Kidney (tissue), 22 donors: ENCODE measurements at places on chromosomes 4 and X.
A peak's percentile ranks its signal among the peaks of the same experiment; 100 is the strongest.

DNA sequence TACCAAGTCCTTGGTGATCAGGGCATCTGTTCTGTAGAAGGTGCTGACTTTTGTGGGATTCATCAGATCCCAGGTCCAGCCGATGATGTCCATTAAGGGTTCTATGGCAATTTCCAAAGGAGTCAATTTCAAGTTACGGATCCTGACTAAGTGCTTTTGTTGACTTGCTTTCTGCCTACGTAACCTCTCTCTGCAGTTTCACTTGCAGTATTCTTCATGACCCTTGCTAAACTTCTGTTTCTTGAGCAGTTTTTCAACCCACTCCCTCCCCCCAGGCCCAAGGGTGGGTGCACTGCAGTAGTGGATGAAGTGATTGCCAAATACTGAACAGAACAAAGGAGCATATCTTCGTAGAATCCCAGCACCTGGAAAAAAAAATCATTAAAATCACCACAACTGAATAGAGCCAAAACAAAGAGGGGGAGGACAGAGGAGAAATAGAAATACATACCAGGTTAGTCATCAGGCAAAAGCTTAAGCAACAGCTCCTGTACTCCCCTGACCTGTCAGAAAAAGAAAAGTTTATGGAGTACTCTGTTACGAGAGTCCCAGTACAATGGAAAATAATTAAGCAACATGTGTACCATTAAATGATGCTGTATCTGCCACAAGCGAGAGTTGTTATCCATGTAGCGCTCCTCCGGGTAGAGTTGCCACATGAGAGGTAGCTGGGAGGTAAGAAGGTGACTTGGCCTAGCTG, 5.8 kb downstream of the CMC4 start:
- no peak for DNase-seq

DNA sequence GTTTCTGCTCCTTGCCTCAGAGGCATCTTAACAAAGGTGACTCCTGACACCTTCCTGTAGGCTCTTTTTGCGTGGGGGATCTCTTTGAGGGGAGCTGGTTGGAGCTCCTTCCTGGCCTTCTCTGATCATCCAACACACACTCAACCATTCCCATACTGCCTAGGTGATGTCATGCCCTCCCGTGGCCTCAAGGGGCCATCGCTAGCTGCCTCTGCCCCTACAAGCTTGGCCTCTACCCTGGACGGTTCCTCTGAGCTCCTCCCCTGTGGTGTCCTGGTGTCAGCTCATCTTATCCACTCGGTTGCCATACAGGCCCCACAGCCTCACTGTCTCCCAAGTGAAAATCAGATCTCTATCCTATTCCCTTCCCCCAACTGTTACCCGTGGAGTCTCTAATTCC, 13.7 kb upstream of the ZNF185 start:
- DNase-seq = no peak

- no peak for DNase-seq
Observed at GRCh38 chr4:100681289-100681688, 163.5 kb upstream of the EMCN start.

DNA sequence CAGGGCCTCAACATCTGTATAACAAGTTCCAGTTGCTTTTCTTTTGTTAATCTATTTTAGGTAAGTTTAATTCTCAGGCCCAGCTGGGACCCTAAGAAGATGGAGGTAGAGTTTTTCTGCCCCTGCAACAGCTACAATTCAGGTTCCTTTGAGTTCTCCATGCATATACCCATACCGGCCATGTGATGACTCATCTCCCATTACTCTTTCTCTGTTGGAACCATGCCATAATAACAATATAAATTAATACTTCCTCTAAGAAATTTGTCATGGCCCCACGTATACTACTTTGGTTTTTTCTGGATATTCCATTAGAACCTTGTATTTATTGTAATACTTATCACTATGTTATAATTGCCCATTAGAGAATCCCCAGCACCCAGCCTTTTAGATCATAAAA, 1.3 kb upstream of the INTU start:
- DNase-seq = no peak

- no peak for DNase-seq
Observed at GRCh38 chr4:81771721-81772120, 300.0 kb upstream of the RASGEF1B start.

GRCh38 chr4:4457803-4458553, 71.1 kb downstream of the NSG1 start:
- no peak for DNase-seq

- DNase-seq = no peak
Observed at GRCh38 chr4:185898413-185898812, 86.4 kb upstream of the SORBS2 start.

DNA sequence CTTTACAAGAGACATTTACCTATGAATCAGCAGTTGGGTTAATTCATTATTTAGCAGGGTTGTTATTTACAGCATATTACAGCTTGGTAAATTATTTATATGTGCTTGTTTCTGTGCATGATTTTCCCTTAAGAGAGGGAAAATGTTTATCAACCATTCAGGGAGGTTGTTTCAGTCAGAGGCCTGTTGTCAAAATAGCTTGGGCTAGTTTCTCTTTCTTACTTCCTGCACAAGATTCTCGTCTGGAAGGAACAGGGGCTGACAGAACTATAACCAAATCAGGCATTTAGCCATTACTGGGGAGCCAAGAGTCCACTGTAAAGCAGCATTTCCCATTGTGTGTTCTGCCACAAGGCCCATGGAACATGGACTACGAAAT, 135.8 kb downstream of the HS6ST2 start:
- DNase-seq = no peak

DNA sequence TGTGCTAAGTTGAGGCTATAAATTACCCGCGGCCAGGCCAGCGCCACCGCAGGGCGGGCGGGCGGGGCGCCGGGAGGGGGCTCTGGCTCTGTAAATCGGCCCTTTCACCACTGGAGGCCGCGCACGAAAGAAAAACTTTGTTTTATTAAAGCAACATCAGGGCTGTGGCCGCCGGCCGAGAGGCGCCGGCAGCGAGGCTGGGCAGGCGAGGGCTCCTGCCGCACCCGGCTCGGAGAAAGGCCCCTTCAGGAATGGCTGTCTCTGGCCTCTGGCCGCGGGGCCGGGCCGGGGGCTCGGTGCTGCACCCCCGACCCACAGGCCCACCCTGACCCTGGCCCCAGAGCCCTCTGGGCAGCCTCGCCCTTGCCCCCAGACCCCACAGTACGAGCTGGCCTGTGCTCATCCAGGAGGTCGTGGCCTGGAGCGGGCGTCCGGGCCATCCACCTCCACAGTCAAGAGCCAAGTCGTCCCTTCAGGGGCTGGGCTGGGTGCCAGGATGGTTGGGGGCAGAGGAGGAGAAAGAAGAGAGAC, 29.5 kb upstream of the FGFR3 start:
- DNase-seq = no peak

GRCh38 chr4:101114936-101115372, 232.4 kb downstream of the PPP3CA start:
- no peak for DNase-seq

- no peak for DNase-seq
Observed at GRCh38 chr4:140138428-140138827, 15.6 kb downstream of the MAML3 start.

GRCh38 chr4:75343333-75343732, 170.9 kb downstream of the RCHY1 start:
- peak; percentile 28 for DNase-seq

GRCh38 chr4:185290656-185291055, 81.3 kb downstream of the SNX25 start:
- DNase-seq = no peak

DNA sequence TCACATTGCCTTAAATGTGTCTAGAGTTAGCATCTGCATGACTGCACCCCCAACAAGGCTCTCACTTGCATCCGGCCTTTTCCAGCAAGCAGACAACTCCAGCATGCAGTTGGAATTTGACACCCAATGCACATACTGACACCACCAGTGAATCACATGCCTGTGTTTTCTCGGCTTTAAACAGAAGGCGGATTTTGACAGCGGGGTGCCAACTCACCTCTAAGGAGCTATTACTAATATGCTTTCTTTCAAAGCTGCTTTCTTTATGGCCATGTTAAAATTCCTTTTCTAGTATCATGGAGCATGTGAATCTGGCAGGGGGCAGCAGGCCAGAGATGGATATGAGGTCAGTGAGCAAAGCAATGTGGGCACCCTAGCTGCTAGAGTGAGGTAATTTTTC, 78.0 kb upstream of the CLNK start:
- DNase-seq = peak; percentile 80

DNA sequence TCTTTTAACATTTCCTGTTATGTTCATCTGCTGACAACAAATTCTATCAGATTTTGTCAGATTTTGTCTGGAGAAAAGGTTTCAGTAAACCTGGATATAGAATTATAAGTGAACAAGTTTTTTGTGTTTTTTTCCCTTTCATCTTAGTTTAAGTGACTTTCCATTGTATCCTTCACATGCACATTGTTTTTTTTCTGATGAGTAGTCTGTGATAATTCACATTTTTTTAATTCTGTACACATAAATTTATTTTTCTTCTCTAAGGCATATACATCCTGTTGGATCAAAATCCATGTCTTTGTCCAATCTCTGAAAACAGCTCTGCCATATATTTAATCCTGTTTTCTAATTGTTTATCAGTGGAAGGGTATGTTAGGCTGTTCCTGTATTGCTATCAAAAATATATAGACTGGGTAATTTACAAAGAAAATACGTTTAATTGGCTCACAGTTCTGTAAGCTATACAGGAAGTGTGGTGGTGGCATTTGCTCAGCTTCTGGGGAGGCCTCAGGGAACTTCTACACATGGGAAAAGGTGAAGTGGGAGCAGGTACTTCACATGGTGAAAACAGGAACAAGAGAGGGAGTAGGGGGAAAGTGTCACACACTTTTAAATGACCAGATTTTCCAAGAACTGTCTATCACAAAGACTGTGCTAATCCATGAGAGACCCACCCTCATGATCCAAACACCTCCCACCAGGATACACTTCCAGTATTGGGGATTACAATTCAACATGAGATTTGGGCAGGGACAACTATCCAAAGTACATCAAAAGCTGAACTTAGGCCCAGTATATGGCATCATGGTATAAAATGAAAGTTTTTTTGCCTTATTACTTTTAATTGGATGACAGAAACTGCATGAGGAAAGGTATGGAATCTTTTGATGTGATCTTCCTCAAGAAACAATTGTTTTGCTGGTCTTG, 45.6 kb upstream of the GRID2 start:
- no peak for DNase-seq

GRCh38 chrX:102067966-102068723, 57.3 kb upstream of the TCEAL2 start:
- DNase-seq = peak; percentile 28

- no peak for DNase-seq
Observed at GRCh38 chrX:70332600-70332999, 42.7 kb downstream of the KIF4A start.

- no peak for DNase-seq
Observed at GRCh38 chr4:115272594-115272993, 159.2 kb upstream of the NDST4 start.

- no peak for DNase-seq
Observed at GRCh38 chr4:180949424-180950213, 1293.6 kb upstream of the TENM3 start.

DNA sequence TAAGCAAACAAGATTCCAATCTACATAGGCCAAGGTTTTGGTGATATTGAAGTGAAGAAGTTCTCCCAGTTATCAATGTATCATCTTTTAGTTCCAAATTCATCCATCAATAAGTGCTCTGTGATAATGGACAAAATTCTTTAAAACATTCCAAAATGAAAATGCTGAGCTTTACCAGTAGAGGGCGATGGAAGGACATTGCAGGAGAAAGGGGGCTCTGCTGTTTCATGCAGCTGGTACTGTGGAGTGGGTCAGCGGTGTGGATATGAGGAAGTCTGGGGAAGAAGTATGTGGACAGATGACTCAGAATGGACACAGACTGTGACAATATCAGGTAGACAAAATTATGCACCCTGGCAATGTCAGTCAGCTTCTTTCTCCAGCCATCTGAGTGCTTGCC, 46.6 kb upstream of the HS6ST2 start:
- DNase-seq = no peak

DNA sequence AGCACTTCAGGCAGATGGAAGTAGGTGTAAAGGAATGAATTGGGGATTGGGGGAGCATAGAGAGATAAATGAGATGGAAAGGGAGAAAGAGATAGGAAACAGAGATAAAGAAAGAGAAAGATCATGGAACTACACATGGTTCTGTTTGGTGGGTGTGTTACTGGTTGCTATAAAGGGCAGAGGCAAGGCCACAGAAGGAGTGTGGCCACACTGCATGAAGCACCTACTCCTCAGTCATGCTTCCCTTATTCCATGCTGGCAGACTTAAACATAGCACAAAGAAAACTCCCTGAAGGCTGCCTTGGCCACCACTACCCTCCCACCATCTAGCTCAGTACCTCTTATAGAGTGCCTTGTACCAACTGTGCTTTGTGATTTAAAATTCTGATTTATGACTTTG, 56.9 kb downstream of the OPHN1 start:
- no peak for DNase-seq

DNA sequence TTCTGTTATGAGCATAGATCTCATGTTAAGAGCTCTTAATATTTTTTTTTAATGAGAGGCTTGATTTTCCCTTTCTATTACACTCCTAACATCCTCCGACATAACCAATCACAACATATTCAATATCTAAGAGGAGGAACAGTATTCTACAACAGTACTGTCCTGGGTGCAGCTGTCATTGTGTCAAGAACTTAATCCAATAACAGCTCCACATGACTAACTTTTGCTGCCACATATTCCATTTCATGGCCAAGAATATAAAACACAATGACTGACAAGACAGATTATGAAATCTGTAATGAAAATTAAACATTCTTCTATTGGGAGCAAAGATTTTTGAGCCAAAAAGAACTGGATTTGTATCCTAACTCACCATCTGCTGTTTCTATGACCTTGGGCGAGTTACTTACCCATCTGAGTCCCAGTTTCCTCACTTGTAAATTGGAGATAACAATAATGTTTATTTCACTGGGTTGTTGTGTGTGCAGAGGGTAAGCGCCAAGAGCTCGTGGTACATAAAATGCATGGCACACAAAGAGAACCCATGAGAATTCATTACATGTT, 405.6 kb downstream of the SPRY1 start:
- DNase-seq = no peak

DNA sequence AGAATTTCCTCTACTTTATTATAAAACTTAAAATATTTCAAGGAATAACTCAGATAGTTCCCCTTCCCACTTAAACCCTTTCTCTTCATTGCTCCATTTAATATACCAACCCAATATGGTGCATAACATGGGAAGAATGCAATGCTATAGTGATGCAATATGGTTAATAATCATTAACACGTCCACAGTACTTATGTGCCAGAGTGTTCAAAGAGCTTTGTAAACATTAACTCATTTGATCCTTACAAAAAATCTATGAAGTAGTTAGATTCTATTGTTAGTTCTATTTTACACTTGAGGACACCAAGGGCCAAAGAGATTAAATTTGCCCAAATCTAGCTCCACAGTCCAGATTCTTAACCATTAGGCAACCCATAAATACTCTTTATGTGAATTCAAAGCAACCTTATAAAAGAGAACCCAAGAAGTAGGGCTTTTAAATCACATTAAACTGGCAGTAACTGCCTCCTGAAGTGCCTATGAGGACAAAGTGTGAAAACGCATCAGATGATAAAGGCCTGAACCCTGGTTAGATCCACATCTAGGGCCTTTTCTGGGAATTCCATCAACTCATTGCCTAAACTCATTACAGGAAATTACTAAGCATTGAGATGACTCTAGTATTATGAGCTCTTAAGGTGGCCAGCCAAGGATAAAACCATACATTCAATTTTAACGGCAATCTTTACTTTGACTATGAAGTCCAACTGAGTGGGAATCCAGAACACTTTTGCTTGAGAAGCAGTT, 94.3 kb downstream of the AREG start:
- no peak for DNase-seq

GRCh38 chrX:11010476-11010875, 100.7 kb upstream of the HCCS start:
- no peak for DNase-seq

- DNase-seq = no peak
Observed at GRCh38 chr4:155809835-155810234, 51.0 kb downstream of the GUCY1B1 start.
